ENCODE measurements at places on chromosomes 6 and 20. TPM values are rescaled to one million over a fixed set of nuclear protein-coding genes. Genes with fewer than 3 reads are reported as not detected.
A peak's percentile ranks its signal among the peaks of the same experiment; 100 is the strongest.

DNA sequence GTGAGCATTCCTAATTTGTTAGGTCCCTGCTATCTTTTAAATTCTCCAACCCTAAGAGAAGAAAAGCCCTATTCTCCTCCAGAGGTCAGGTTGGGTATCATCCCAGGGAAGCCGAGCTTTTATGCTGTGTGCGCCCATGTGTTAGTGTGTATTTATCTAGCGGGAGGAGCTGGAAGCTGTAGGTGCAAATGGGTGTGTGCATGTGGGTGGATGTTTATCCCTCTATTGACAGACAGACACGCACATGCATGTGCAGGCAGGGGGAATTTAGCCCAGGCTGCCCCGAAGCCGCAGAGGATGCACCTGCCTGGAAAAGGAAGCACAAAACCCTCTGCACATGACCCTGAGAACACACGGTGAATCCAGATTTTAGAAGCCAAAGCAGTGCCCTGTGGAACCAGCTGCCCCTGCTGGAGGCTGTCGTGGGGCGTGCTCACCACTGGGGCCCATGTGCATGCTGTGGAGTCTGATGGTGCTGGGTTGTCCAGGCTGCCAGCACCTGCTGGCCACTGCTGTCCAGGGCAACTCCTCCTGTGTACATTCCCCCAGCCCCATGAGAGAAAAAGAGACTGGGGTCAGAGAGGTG is 397.5 kb downstream of the TAF4 start:
- no peak for DNase-seq

DNA sequence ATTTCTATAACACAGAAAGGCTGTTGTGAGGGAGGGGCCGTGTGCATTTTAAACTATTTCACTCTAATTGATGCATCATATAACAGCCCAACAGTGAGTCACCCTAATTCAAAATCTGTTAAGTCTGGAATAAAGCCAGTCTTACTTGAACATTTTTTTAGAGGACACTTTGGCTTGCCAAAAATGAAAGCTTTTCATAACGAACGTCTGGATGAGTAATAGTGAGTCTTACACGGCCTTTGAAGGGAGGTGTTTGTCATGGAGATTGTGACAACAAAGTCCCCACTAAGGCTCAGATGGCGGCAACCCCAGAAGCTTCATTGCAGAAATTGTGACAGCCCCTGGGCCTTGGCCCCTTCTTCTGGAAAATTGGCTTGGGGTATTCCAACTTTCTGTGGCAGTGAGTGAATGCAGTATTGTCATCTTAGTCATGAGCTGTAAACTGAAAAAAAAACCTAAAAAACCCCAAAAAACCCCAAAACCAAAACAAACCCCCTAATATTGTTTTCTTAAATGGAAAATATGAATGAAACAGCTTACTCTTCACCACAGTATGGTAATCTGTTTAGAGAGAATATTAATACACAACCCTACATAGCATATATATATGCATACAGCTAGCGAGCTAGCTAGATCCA is 92.6 kb upstream of the CLDN20 start:
- peak; percentile 27 for DNase-seq

- no peak for DNase-seq
Measured at GRCh38 chr6:74785236-74785635, 420.6 kb downstream of the COL12A1 start.

GRCh38 chr6:129188795-129189194 is 305.9 kb downstream of the LAMA2 start:
- no peak for DNase-seq

DNA sequence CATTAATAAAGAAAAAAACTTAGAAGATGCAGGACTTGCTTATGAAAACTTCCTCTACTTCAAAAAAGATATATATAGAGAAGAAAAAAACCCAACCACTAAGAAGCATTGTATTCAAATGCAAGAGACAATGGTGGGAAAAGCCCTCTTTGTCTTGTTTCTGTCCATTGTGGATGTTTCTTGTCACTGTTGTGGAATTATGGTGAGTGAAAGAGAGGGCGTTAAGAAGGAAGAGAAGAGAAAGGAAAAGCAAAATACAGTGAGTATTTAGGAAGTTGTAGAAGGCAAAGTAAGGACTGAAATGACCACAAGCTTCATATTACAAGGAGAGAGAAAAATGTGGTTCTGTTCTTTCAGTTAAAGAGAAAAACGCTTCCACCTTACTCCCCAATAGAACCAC is 14.1 kb upstream of the THBD start:
- DNase-seq = no peak

DNA sequence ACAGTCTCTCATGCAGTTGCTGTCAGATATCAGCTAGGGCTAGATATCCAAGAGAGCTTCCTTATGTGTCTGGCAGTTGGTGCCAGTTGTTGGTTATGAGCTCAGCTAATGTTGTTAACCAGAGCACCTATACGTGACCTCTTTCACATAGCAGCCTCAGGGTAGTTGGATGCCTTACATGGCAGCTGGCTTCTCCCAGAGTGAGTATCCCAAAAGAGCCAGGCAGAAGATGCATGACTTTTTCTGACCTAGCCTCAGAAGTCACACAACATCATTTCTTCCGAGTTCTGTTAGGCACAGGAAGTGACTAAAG is 175.7 kb downstream of the VEGFA start:
- DNase-seq = no peak

DNA sequence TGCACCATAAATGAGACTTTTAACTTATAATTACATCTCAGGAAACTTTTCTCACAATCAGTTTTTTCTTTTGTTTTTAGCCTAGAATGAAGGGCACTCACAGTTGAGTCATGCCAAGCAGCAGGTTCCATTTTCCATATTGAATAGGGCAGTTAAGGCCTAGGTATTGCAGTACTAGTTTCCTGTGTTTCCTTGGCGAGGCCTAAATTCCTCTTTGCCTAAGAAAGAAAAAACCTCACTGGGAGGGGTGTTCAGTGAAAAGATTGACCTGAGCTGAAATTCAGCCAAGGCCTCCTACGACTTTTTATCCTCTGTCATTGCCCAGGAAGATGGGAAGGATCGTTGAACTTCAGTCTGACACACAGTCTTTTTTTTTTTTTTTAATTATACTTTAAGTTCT is 85.5 kb downstream of the IMPG1 start:
- no peak for DNase-seq

DNA sequence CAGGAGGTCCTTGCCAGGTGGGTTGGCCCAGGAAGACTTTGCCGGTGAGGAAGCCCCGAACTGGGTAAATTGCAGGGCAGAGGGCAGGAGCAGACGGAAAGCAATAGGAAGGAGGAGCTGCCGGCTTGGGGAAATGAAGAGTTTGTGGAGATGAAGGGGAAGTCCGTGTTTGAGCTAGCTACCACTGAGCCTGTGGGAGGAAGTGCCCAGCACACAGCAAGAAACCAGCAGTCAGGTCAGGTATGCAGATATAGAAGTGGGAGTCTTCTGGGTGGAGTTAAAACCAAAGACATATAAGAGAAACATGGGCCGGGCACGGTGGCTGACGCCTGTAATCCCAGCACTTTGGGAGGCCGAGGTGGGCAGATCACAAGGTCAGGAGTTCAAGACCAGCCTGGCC is 34.7 kb downstream of the CD24 start:
- no peak for DNase-seq

DNA sequence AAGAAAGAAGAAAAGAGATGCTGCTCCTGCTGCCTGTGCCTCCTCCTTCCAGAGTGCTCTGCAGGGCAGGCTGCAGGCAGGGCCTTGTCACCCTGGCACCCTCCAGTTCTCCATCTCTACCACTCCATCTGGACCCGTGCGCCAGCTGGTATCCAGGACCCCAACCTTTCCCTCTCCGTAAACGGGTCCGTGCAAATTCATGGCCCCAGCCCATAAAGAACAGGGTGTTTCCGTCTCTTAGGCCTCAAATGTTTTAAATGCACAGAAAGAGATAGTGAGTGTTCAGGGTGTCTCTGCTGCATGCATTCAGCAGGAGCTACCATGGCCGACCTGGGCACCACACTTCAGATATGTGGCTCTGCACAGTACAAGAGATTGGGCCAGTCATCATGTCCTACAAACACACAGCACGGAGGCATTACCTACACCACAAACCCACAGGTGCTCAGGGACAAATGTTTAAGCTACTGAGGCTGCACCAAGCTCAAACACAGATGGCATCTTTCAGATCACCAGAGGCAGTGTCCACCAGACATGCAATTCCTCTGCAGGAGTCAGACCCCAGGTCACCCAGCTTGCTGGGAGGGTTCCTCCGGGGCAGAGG is 258.1 kb downstream of the DLL1 start:
- DNase-seq = no peak

DNA sequence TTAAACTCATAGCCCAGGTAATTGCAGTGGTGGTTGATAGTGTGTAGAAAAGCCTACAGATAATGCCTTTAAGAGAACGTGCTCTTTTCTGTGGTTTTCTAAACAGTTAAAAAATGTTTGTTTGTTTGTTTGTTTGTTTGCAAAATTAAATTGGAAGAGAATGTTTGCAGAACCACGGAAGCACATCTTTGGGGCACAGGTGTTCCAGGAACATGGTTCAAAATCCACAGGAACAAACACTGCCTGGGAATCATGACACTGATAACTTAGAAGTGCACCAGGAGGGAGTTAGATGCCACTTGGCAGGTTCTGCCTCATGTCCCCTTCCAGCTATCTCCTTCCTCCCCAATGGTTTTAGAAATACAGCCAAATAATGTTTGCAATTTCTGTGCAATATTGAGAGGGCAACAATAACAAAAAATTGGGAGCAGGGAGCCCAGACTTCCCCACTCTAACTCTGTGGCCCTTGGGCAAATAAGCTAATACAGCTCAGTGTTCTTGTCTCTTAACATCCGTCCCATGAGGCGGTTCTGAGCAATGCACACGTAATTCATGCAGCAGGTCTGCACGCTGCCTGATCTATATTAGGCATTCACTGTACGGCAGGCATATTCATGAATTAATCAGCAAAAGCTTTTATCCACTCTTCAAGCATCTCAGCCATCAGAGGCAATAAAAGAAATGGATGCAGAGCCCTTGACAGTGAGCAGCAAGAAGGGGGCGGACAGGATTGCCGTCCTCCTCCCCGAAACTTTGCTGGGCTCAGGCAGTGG is 274.3 kb upstream of the FOXQ1 start:
- no peak for DNase-seq

DNA sequence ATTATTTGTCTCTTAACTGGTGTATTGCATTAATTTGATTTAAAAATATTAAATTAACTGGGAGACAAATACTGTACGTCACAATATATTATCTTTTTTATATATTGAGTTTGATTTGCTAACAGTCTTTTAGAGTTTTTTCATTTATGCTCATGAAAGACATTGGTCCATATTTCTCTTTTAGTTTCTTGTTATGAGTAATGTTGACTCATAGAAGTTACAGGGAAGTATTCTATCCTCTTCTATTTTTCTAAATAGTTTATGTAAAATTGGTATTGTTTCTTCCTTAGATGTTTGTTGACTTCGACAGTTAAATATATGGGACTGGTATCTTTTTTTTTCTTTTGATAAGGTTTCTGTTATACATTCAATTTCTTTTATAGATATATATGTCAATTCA is 1115.6 kb upstream of the CITED2 start:
- DNase-seq = no peak

DNA sequence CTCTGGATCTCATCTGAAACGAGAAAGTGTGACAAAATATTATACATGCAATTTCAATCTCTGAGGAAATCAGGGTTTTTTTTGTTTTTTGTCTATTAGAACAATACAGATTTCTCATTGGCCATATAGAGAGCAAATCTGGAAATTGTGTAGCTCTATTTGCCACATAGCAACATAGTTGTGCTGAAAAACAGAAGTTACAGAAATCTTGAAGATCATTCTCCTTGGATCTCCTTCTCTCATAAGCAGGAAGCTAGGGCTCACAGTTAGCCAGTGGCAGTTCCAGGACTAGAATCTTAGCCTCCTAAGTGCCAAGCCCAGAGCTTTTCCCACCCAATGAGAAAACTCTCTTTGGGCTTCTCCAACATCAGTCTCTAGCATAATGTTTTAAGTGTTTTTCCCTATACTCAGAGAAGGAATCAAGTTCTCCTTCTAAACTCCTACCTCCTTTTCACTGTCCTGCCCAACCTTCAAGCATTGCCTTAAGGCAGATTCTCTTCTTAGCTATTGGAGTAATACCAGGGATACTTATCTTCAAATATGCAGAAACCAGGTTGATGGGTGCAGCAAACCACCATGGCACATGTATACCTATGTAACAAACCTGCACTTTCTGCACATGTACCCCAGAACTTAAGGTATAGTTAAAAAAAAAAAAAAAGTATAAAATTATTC is 211.6 kb downstream of the ALDH8A1 start:
- no peak for DNase-seq

- DNase-seq = no peak
Measured at GRCh38 chr20:62578294-62578897, 63.9 kb upstream of the SLCO4A1 start.

DNA sequence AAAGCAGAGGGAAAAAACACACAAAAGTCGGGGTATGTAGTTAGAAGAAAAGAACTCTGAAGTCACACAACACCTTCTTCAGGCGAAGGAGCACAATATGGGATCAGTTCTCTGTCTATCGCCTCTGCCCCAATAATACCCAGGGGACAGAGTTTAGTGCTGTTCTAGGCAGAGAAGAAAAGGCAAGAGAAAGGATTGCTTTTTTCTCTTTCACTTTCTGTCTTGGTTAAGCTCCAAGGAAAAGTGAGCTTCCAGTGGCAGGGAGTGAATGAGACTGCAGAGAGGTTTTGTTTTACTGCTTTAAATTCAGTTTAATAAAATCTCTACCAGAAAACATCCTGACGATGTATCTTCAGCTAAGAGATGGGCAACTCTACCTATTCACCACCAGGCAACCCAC is 86.6 kb upstream of the STXBP5 start:
- no peak for DNase-seq

DNA sequence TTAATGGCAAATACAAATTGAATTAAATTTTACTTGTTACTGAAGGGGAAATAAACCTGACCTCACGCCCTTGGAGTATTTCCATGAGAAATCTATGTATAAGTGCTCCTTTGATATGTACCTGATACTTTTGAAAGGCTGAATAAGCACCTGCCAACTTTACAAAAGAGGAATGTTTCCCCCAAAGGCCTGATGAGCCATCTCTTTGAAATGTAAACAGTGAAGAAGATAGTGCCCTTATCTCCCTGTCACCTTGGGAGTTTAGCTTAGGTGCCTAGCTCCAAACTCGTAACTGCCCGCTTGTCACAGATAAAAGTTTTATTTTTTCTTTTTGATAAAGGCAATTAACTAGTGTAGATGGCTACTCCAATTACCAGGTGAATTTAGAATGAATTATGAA is 1.1 kb upstream of the ZNF343 start:
- no peak for DNase-seq

Gene HLA-DPA1
- total RNA-seq = 32.6 TPM

Gene SNAP91
- total RNA-seq = not detected

Gene SIRPD
- total RNA-seq = 0.39 TPM

Gene ZC3H12D
- 61.9 TPM for total RNA-seq

Gene DSP
- 0.47 TPM for total RNA-seq
